Chondrocyte (in vitro differentiated cells): ENCODE measurements at places on chromosomes 5 and 9. TPM values are rescaled to one million over a fixed set of nuclear protein-coding genes. Genes with fewer than 3 reads are reported as not detected.

ZNF366 gene
- not detected in 3 replicates for total RNA-seq

ADCY2 gene
- total RNA-seq: 0.36 to 0.95 TPM in 2 of 3 replicates, not detected in the other

IQGAP2 gene
- 2.9 to 10.2 TPM (median 3.0 TPM) in 3 replicates for total RNA-seq

DNA sequence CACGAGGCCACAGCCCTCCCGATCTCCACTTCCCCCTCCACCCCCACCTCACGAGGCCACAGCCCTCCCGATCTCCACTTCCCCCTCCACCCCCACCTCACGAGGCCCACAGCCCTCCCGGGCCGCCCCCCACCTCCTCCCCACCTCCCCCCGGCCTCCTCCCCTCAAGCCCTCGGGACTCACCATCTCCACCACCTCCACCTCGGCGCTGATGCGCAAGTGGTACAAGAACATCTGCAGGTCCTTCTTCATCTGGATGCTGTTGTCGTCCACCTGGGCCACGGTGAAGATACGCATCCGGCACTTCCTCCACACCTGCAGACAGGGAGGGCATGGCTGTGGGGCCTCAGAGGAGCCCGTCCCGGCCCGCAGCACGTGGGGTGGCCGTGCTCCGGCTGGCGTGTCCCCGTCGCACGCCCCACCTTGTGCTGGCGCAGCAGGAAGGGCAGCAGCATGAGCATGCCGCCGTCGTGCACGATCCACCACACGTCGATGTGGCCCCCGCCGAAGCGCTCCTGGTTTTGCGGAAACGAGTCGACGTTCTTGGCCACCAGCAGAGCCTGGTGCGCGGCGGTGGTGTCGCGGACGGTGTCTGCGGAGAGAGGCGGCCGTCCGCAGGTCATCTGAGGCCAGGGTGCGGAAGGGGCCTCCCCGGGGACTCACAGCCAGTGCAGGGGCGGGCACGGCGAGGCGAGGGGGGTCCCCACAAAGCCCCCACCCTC lies 48.0 kb downstream of the SLC12A7 start:
- no peaks in the 10 kb centered on the region for H3K36me3 ChIP-seq
- H3K27ac ChIP-seq: no peak overlapping the region
- H3K27me3 ChIP-seq: peaks cover 5% of the 10 kb centered on the region

BHMT2 gene
- not detected in 3 replicates for total RNA-seq

GRCh38 chr9:3464033-3464638 lies 61.7 kb downstream of the RFX3 start:
- H3K36me3 ChIP-seq: no peaks in the 10 kb centered on the region
- no peak overlapping the region for H3K4me3 ChIP-seq
- no peak overlapping the region for H3K27ac ChIP-seq
- no peak for DNase-seq
- peaks cover 20% of the 10 kb centered on the region for H3K4me1 ChIP-seq

GRCh38 chr5:111765613-111766571 lies 8.9 kb upstream of the NREP start:
- peaks cover 39% of the 10 kb centered on the region for H3K4me1 ChIP-seq
- no peak overlapping the region for H3K4me3 ChIP-seq
- H3K27me3 ChIP-seq: no peaks in the 10 kb centered on the region
